ENCODE measurements at places on chromosomes 1 and 21.
A peak's percentile ranks its signal among the peaks of the same experiment; 100 is the strongest.

DNA sequence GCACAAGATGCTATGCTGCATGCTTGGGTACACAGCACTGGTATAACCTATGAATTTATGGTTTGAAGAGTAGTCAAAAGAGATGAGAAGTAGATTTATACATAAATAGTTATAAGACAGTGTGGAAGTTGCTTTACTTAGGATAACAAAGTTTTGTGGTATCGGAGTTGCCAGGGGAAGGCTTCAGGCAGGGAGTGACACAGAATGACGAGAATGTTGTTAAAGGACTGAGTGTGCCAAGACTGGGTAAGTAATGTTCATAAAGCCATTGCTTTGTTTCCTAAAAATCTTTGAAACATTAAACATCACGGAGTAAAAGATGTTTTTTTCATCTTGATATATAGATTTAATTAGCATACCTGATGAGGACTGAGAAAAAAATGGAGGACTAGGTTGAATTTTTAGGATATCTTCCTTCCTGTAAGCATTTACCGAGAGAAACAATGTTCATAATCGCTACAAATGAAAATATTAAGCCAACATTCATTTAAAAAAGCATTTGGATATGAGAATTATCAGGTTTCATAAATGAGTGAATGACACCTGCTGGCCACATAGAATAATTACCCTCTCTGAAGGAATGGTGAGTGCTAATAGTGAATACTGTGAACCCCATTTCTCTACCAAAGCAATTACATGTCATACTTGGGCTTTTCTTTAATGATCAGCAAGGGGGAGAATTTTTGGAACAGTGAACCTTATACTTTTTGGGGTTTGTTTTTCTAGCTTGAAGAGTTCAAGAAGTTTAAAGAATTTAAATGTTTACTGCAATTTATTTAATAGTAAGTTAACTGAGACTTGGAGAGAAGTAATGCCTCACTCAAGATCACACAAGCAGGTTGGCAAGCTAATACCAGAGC is 28.4 kb downstream of the EXTL2 start:
- DNase-seq, result no peak

GRCh38 chr1:43156026-43156425 is 16.1 kb downstream of the EBNA1BP2 start:
- no peak for DNase-seq

DNA sequence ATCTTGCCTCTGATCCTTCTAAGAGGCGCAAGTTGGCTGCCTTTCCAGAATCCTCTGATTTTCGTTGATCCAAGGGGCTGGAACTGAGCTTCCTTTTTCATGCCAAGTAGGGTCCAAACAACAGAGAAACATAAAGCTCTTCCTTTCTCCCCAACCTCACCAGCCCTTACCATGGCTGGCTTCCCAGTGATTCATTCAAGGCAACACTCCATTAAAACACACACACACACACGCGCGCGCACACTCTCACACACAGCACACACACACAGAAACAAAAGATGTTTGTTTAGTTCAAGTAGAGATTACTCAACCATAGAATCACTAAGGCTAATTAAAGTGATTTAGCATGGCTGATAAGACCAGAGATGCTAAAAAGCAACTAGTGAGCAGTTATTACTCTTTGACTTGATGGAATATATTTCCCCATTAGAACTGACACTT is 13.0 kb upstream of the GUCA2A start:
- peak; percentile 28 for DNase-seq

DNA sequence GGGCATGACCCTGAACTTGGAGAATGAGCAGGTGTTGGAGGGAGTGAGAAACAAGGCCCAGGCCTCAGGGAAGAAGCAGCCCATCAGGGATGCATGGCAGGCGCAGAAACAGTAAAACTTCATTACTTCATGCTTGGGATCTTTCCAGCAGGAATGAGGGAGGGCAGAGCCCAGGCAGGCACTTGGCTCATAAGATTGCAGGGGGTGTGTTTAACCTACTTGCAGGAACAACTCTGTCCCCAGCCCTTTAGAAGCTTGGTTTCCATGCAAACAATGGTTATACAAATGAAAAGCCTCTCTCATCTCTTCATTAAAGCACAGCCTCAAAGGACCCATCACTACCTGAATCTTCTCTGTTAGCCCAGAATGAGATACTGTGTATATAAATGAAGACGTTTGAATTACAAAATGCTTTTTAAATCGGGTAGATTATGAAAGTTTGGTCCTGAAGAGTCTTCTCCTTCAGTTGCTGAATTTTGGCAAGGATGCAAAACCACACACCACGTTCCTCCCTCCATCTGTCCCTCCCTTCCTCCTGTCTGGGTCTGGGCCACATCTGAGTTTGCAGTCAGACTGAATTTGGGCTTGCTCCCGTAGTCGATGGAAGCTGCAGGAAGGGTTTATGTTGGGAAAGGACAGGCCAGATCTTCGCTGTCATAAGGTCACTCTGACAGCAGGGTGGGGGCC is 154.4 kb upstream of the KLHDC7A start:
- DNase-seq, result no peak

GRCh38 chr1:51776408-51776807 is 102.1 kb downstream of the NRDC start:
- DNase-seq, result no peak

GRCh38 chr1:173084292-173084691 is 33.6 kb upstream of the TNFSF18 start:
- no peak for DNase-seq

DNA sequence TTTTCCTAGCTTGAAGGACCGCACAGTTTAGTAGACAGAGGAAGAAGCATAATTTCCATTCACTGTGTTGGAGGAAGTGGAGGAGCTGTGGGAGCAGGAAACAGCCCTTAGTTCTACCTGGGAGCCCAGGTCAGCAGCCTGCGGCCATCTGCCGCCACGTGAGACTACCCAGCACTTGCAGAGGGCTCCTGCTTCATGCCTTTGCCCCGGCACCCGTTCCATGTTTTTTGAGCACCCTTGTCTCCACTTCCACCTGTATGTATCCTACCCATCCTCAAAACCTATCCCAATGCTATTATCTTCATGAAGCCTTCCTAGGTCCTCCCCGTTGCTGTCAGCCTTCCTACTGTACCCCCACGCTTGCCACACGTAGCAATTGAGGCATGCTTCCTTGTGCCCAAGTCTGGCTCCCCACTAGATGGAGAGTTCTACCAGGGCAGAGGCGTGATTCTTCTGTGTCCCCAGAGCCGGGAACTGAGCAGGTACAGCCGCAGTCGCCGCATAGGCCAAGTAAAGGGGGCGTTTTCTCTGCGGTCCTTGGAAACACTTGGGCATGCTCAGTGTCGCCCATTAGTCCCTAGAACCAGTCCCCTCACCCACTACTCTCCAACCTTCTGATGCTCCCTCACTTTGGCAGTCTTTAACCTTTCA is 1.9 kb downstream of the SLC6A9 start:
- no peak for DNase-seq
